Activated T-helper 2 cell treated with anti-CD3 and anti-CD28 coated beads, Interferon-gamma antibody, Interleukin-2, Interleukin-4, amounts not matched to agents 10 μg/mL and 5 μg/mL and 100 μg/mL, durations not matched to agents 14 hours and 24 hours and 36 hours (primary cell): ENCODE measurements at places on chromosomes 6 and 20. TPM values are rescaled to one million over a fixed set of nuclear protein-coding genes. Genes with fewer than 3 reads are reported as not detected.

- peaks cover 7% of the 10 kb centered on the region for H3K27me3 ChIP-seq
- H3K36me3 ChIP-seq = peaks cover 6% of the 10 kb centered on the region
- H3K27ac ChIP-seq = no peak overlapping the region
- no peak overlapping the region for H3K4me3 ChIP-seq
Measured at GRCh38 chr6:100504786-100505737, 40.3 kb upstream of the SIM1 start.

GRCh38 chr6:130838951-130839350 lies 11.7 kb downstream of the SMLR1 start:
- no peak for DNase-seq
- no peak overlapping the region for H3K27ac ChIP-seq
- no peaks in the 10 kb centered on the region for H3K36me3 ChIP-seq

DNA sequence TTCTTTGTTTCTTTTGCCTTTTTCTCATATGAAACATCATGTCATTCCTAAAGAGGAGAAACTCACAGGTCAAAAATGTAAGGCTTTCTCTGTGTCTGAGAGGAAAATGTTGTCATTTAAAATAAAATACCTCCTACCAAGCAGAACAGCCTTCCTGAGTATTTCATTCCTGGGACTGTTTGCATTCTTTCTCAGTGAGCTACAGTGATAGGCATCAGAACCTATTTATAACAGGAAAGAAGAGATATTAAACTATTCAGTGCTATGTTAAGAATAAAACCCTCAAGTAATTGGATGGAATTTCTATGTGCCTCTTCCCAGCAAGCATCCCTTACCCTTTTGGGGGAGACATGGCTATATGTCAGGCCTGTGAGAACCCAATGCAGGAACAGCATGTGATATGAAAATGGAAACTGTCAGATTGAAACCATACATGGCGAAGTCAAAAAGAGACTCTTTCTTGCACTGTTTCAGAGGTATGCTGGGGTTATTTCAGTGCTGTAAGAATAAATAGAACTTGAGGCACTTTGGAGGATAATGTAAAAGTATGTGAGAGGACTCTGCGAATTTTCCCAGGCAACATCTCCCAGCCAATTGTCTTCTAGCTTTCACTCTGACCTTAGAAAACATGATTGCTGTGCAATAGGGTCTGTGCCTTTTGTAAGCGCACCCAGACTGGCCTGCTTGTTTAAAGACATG lies 133.8 kb upstream of the CCN2 start:
- peaks cover 2% of the 10 kb centered on the region for H3K27me3 ChIP-seq
- no peaks in the 10 kb centered on the region for H3K36me3 ChIP-seq
- H3K27ac ChIP-seq = no peak overlapping the region

- H3K4me3 ChIP-seq = no peak overlapping the region
- H3K27ac ChIP-seq = no peak overlapping the region
- peaks cover 32% of the 10 kb centered on the region for H3K4me1 ChIP-seq
- H3K27me3 ChIP-seq = no peaks in the 10 kb centered on the region
- H3K36me3 ChIP-seq = no peaks in the 10 kb centered on the region
Measured at GRCh38 chr20:53943522-53944291, 126.7 kb downstream of the BCAS1 start.

- DNase-seq = no peak
- H3K4me3 ChIP-seq = no peak overlapping the region
- H3K27ac ChIP-seq = peak overlapping the region; percentile 91
- peaks cover 49% of the 10 kb centered on the region for H3K36me3 ChIP-seq
Measured at GRCh38 chr6:2938004-2938631, 33.2 kb downstream of the SERPINB6 start.

GRCh38 chr6:126267626-126268025 lies 72.3 kb upstream of the CENPW start:
- no peaks in the 10 kb centered on the region for H3K27me3 ChIP-seq
- H3K36me3 ChIP-seq = no peaks in the 10 kb centered on the region
- no peak overlapping the region for H3K4me3 ChIP-seq
- no peak overlapping the region for H3K27ac ChIP-seq
- H3K4me1 ChIP-seq = no peaks in the 10 kb centered on the region
- no peak for DNase-seq

DNA sequence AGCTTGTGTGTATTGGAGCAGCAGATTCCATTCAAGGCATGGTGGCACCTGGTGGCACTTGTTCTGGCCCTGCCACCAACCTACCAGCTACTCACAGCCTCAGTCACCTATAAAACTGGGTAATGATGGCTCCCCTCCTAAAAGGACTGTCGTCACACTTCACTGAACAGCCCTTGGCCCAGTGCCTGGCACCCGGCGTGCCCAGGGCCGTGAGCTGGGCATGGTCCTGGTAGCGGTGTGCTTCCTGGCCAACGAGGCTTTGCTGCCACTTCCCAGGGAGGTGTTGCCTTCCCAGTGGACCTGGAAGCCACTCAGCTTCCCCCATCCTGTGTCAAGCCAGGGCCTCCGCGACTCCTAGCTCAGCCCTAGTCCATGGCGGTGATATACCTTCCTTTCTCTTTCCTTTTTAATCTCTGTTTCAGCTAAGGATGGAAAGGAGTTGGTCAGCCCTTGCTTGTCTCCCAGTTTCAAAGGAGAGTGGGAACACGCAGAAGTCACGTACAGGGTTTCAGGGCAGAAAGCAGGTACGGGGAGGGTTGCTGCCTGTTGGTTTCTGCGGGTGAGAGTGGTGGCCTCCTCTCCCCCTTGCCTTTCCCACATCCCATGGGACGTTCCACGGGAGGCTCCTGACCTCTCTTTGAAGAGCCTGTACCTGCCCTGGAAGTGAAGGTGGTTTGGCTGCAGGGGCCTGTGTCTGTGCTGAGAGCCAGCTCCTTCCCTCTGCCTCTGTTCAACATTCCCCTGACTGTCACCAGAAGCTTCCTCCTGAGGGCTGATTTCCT lies 25.5 kb downstream of the ENTPD6 start:
- H3K27me3 ChIP-seq = no peaks in the 10 kb centered on the region
- peaks cover 2% of the 10 kb centered on the region for H3K36me3 ChIP-seq
- DNase-seq = no peak
- H3K4me1 ChIP-seq = peaks cover 7% of the 10 kb centered on the region
- no peak overlapping the region for H3K4me3 ChIP-seq
- no peak overlapping the region for H3K27ac ChIP-seq

GRCh38 chr6:138809677-138810076 lies 13.8 kb downstream of the ECT2L start:
- H3K4me3 ChIP-seq = no peak overlapping the region
- H3K36me3 ChIP-seq = no peaks in the 10 kb centered on the region
- no peak overlapping the region for H3K27ac ChIP-seq
- peaks cover 4% of the 10 kb centered on the region for H3K27me3 ChIP-seq

- peaks cover 27% of the 10 kb centered on the region for H3K4me1 ChIP-seq
- peak overlapping the region; percentile 83 for H3K27ac ChIP-seq
- H3K4me3 ChIP-seq = no peak overlapping the region
- DNase-seq = peak; percentile 65
- H3K27me3 ChIP-seq = no peaks in the 10 kb centered on the region
- peaks cover 50% of the 10 kb centered on the region for H3K36me3 ChIP-seq
Measured at GRCh38 chr20:37990571-37991151, 42.6 kb downstream of the TTI1 start.

DNA sequence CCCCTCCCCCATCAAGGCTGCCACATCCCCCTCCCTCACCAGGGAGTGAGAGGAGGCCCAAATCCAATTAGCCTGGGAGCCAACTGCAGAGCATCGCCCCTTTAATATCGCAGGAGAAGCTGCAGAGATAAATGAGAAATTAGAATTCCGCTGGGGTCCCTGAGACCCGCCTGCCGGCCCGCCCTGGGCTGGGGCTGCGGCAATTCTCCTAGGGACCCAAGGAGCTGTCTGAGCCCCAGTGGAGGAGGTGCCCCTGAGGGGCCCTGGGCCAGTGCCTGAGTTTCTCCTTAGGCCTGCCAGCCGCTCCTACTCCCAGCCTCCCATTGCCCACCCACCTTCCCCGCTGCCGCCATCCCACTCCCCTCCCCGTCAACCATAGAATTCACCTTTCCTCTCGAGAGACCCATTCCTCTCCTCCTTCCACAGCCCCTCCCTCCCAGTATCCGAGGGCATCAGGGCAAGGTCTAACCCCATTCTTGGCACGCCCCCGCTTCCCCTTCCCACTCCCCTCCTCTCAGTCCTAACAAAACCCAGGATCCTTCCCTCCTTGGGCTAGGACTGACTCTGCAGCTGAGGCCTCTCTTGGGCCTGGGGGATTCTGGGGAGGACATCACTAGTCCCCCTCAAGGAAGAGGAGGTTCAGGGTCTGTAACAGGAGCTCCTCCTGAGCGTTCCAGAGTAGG lies 20.0 kb upstream of the CDH22 start:
- H3K4me1 ChIP-seq = no peaks in the 10 kb centered on the region
- H3K27me3 ChIP-seq = no peaks in the 10 kb centered on the region
- H3K4me3 ChIP-seq = no peak overlapping the region
- DNase-seq = no peak
- no peaks in the 10 kb centered on the region for H3K36me3 ChIP-seq

- peaks cover 33% of the 10 kb centered on the region for H3K36me3 ChIP-seq
- no peak for DNase-seq
- H3K27me3 ChIP-seq = peaks cover 39% of the 10 kb centered on the region
- H3K4me1 ChIP-seq = no peaks in the 10 kb centered on the region
Measured at GRCh38 chr6:44298055-44298803, 14.9 kb downstream of the AARS2 start.

GRCh38 chr6:19804205-19805128 lies 32.7 kb upstream of the ID4 start:
- H3K4me1 ChIP-seq = peaks cover 7% of the 10 kb centered on the region
- no peaks in the 10 kb centered on the region for H3K36me3 ChIP-seq
- peak overlapping the region; percentile 73 for H3K4me3 ChIP-seq
- DNase-seq = peak; percentile 68

DNA sequence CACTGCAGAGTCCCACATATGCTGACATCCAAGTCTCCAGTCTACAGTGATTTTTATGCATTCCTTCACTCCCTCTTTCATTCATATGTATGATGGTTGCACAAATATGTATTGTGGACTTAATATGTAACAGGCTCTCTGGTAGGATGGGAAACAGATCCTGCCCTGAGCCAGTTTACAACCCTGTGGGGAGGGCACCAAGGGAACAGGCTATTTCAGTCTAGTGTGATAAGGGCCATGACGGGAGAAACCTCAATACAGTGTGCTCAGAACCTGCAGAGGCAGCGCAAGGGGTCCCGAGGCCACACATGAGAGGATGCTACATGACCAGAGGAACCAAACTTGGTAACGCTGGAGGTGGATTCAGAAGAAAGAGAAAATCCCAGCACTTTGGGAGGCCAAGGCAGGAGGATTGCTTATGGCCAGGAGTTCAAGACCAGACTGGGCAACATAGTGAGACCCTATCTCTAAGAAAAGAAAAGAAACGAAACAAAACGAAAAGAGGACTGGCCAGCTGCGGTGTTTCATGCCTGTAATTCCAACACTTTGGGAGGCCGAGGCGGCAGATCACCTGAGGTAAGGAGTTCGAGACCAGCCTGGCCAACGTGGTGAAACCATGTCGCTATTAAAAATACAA lies 249.8 kb upstream of the JARID2 start:
- H3K36me3 ChIP-seq = no peaks in the 10 kb centered on the region
- H3K4me3 ChIP-seq = no peak overlapping the region
- H3K27ac ChIP-seq = no peak overlapping the region
- H3K4me1 ChIP-seq = no peaks in the 10 kb centered on the region
- no peak for DNase-seq

DNA sequence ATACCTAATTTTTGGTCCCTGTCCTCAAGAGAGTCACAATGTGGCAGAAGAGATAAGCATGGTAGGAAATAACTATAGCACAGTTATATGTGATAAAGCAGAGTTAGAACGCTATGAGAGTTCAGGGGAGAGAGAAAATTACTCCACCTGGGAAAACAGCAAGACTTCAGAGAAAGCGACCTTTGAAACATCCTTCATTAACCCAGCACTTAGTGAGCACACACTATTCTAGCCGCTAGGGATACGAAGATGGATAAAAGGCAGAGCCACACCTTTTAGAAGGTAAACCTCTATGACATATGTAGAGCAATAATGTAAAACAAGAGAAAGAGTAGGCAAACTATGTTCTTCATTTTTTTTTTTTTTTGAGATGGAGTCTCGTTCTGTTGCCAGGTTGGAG lies 264.3 kb downstream of the PTPRK start:
- no peak overlapping the region for H3K4me3 ChIP-seq
- no peaks in the 10 kb centered on the region for H3K36me3 ChIP-seq
- H3K27ac ChIP-seq = no peak overlapping the region
- no peak for DNase-seq
- H3K27me3 ChIP-seq = peaks cover 16% of the 10 kb centered on the region

DNA sequence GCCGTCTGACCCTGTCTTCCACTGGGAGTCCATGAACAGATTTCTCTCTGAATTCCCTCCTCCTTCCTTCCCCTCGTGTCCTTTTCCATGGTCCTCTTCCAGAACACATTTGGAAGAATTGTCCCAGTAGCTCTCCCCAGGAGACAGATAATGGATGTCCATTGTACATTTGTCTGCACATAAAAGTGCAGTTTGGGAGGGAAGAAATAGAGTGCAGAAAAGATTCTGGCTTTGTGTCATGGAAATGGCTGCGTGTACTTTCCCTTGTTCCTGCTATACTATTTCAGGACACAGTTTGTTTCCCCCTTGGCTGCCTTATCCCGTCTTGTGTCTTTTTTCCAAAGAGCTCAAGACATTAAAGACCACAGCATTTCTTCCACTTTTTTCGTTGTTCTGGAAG lies 127.6 kb downstream of the SYNDIG1 start:
- H3K36me3 ChIP-seq = no peaks in the 10 kb centered on the region
- H3K4me1 ChIP-seq = no peaks in the 10 kb centered on the region
- peaks cover 5% of the 10 kb centered on the region for H3K27me3 ChIP-seq
- H3K27ac ChIP-seq = no peak overlapping the region

- H3K27me3 ChIP-seq = peaks cover 4% of the 10 kb centered on the region
- DNase-seq = no peak
- no peaks in the 10 kb centered on the region for H3K36me3 ChIP-seq
- no peak overlapping the region for H3K27ac ChIP-seq
Measured at GRCh38 chr6:37083243-37084138, 78.0 kb downstream of the FGD2 start.

- no peaks in the 10 kb centered on the region for H3K36me3 ChIP-seq
- DNase-seq = no peak
- H3K4me3 ChIP-seq = peak overlapping the region; percentile 77
Measured at GRCh38 chr6:43246301-43247113, 3.2 kb downstream of the TTBK1 start.

- no peak for DNase-seq
- no peak overlapping the region for H3K27ac ChIP-seq
- no peak overlapping the region for H3K4me3 ChIP-seq
- no peaks in the 10 kb centered on the region for H3K36me3 ChIP-seq
- no peaks in the 10 kb centered on the region for H3K27me3 ChIP-seq
- H3K4me1 ChIP-seq = peaks cover 10% of the 10 kb centered on the region
Measured at GRCh38 chr6:35061102-35061615, 80.0 kb downstream of the TCP11 start.

Gene TASP1
- 9.6 and 11.3 TPM in 2 replicates for total RNA-seq

Gene OTOR
- total RNA-seq = not detected in 2 replicates

Gene PSORS1C2
- not detected in 2 replicates for total RNA-seq

Gene HFE
- total RNA-seq = 0.32 and 0.39 TPM in 2 replicates

Gene FNDC1
- 0.05 TPM in 1 of 2 replicates, not detected in the other for total RNA-seq

Gene B3GALT4
- 5.1 and 6.5 TPM in 2 replicates for total RNA-seq
